HT-29 (cell line): ENCODE measurements at places on chromosomes 7 and 10. TPM values are rescaled to one million over a fixed set of nuclear protein-coding genes. Genes with fewer than 3 reads are reported as not detected.

DNA sequence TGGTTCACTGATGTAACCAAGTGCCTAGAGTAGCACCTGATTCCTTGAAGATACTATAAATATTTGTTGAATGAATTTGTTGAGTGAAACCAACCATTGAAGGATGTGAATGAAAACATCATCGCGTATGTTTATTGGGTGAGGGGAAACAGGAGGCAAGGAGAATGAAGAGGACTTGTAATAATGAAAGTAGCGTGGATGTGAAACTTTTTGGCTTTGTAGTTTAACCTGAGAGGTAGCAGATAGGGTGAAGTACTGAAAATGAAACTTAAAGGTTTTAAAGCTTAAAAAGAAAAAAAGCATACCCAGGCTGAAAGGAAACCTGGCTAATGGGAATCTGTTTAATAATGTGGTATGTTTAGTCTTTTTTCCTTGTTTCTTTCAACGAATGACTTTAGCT, 5.2 kb downstream of the CCNY start:
- no peak for DNase-seq

DNA sequence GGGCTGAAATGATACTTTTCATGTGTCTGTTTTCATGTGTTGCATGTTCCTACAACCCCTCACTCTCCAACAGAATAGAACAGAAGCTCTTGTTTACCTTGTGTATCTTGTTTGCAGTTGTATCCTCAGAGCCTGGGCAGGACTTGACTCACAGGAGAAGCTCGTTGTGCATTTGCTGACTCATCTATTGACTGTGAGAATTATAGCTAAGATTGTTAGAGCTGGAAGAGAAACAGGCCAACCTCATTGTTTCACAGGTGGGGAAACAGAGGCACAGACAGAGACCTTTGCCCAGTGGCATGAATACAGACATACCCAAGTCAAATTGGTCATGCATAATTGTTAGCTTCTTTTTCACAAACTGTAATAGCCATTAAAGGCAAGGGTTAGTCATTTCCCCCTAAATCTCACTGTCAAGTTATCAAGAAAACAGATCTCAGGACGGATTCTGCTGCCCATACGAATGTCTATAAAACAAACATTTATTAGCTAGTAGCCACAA, 4.6 kb upstream of the TSPAN15 start:
- peak; percentile 82 for DNase-seq

DNA sequence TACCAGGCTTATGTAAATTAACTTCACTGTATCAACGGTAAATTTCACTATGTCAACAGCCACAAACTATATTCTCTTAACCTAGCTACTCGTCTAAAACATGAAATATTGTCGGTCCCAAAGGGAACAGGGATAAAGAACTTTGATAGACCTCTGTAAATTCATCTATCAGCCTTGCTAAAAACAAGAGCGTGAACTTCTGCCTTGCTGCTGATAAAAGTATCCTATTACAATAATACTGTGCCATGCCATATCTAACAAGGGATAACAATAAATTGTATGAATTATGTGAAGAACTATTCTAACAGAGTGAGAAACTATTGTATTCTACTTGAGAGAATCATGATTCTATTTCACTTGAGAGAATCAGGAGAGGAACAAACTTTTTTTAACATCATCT, 117.2 kb downstream of the CNOT4 start:
- no peak for DNase-seq

DNA sequence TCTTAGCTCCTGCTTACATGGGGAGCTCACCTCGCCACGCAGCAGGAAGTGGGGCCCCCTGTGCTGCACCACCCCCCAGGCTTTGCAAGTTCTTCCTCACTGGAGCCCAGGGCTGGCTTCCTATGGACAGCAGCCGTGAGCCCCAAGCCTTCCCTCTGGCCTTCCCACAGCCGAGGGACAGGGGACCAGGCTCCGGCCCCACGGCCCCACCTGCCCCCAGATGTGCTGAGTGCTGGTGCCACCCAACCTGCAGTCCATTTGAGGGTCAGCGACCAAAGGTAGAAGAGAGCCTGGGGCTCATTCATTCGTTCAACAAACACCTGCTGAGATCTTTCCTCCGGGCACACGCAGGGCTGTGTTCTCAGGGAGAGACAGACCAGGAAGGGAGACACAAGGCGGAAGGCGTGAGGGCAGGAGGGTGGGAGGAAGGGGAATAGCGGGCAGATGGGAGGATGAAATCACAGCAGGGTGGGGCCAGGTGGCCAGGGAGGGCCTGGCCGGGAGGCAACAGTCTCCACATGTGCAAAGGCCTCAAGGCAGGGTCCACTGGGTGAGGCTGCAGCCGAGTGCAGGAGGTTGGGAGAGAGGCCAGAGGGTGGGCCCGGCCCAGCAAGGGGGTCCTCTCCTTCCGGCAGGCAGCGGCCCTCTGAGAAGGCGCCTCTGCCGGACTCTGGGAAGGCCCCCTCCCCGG, 100.1 kb downstream of the FOXL3 start:
- no peak for DNase-seq

- DNase-seq = peak; percentile 50
Measured at GRCh38 chr10:127983344-127984100, 76.6 kb downstream of the PTPRE start.

DNA sequence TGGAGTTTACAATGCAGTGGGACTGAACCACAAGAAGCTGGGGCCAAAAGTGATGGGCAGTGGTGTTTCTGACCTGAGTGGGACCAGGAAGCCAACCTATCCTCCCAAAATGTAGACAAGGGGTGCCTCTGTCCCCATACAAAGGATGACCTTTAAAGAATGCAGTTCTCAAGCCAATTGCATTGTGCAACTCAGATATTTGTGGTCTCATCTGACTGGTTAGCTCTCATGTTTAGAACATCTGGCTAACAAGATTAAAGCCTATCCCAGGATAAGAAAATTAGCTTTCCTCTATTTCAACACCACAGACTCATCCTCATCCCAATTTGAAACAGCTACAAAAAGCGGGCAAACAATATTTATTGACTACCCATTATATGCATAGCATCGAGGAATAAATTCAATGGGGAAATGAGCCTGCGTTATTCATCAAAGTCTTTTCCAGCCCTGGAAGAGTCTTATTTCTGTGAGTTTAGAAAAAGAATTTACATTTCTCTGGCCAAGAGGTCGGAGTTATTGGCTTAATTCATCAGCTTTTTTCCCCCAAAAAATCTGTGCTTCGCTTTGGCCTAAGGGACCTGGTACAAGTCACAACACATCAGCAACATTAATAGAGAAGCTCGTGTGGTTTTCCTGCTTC, 26.7 kb downstream of the ELMO1 start:
- no peak for DNase-seq

DNA sequence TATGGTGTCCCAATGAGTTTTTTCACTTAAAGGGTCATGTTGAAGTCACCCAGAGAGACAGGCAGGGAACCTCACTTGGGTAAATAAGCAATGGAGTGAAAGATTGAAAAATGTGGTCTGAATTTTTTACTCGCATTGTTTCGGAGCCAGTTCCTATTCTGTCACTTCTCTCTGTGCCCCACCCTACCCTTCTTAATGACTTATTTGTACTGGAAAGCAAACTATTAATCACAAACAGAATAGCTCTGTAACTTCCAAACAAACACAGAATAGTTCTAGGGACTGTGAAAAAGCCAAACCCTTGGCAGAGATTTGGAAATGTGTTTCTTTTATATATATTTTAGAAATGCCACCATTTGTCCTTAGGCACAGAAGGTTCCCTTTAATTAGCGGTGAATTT, 76.0 kb downstream of the LRMDA start:
- no peak for DNase-seq

DNA sequence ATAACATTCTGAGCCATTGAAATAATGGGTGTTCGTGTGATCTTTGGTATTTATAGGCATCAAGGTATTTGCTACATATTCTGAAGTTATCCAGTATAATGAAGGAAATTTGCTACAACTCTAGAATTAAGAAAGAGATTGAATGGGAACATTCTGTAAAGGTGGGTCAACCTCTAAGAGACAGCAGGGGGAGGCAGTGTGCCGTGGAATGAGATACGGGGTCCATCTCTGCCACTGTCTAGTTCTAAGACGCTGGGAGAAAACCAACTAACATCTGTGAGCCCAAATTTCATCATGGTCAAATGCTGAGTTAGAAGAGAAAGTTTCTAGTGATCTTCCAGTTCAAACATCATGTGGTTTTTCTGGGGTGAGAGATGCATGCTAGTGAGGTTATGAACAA, 368.9 kb downstream of the SORCS1 start:
- peak; percentile 34 for DNase-seq

GRCh38 chr10:20746856-20747255, 150.3 kb downstream of the NEBL start:
- no peak for DNase-seq

DNA sequence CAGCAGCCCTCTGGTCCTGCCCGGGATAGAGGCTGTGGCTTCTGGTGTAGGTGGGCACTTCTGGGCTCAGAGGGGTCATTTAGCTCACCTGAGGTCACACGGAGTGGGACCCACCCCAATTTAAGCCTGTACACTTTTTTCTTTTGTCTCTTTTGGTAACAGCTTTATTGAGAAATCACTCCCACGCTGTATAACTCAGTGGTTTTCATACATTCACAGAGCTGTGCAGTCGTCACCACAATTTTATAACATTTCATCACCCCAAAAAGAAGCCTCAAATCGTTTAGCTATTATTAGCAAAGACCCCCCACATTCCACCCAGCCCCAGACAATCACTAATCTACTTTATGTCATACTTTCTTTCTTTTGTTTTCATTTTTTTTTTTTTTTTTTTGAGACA, 62.3 kb downstream of the LHPP start:
- DNase-seq = no peak

DNA sequence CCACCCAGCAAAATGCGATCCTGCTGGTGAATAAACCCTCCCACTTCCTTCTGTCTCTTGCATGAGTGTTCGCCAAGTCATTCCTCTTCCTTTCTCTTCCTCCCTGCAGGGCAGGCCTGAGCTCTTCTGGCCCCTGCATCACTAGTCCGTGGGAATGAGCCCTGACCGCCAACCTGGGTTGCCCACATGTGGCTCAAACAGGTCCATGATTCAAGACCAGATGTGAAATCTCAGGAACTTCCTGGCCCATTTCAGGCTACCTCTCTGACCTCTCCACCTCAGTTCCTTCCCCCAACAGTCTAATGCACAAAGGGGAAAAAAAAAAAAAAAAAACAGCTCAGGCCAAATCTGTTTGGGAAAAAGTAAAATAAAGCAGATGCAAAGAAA, 5.4 kb upstream of the YWHAG start:
- DNase-seq = no peak

GRCh38 chr10:114566064-114566463, 92.0 kb downstream of the ABLIM1 start:
- DNase-seq = no peak

GRCh38 chr10:123102673-123103072, 33.1 kb upstream of the HMX3 start:
- DNase-seq = no peak

GRCh38 chr10:25895856-25896255, 38.2 kb upstream of the MYO3A start:
- DNase-seq = no peak

DNA sequence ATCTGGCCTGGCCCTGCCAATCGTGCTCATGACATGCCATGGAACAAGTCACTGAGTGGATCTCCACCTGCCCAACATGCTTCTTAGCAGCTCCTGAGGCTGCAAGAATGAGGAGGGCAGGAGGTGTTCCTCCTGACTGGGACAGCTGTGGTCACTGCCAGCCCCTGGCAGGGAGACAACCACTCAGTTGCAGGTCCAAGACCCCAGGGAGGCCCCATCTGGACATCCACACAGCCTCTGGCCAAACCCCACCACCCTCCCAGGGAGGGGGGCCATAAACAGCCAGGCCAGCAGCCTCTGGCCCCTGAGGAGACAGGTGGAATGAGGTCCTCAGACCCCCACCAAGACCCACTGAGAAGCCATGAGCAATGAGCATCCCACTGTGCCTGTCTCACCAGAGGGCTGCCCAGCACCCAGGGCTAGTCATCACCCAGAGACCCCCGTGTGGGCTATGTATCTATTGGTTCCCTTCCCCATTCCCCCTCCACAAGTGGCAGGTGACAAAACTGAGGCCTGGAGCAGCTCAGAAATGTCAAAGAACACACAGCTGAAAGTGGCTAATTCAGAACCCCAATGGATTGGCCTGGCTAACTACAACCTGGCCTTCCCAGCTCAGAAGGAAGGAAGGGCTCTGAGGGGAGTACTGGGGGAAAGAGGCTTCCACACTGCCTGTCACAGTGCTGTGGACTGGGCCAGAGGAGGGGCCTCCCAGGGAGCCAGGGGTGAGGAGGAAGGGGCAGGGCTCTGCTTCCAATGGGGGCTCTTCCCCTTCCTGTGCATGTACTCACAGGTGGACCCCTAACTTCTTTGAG, 3.0 kb downstream of the GPRIN2 start:
- no peak for DNase-seq

DNA sequence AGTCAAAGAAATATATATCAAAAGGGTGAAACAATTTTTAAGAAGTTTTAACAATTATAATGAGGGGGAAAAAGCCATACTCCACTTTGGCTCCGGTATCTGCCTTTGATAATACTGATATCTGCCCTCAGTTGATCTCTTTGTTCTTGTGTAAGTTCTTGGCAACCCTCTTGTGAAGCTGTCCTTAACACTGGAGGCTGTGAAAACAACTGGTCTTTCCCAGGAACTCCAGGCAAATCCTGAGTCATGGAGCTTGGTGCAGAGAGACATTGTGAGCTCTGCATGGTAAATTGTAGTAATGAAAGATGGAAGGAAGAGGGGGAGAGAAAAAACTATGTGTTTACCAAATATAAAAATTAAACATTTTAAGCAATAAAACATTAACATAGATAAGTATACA, 11.9 kb upstream of the ERVW-1 start:
- no peak for DNase-seq

GRCh38 chr10:72272689-72273409, 875 bp upstream of the DDIT4 start:
- DNase-seq = peak; percentile 88

DNA sequence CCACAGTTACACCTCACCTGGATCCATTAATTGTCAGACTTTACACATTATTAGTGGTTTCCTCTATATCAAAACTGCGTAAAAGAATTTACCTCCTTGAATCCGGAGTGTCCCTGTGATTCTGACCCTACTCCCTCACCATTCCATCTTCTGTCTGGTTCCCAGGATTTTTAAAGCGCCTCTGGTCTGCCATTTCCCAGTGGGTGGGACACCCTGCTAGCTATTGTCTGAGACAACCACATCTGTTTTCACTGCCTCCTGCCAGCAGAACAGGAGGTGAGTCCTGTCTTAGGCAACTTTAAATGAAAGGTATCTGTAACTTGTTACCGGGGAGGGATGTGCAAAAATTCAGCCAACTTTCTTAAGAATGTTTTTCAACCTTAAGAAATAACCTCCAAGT, 2.3 kb downstream of the MACROH2A2 start:
- no peak for DNase-seq

TRPV5 gene
- 0.18 TPM in 1 of 2 replicates, not detected in the other for total RNA-seq

UPK3B gene
- total RNA-seq = 96.8 and 102 TPM in 2 replicates

FRMD4A gene
- total RNA-seq = not detected in 2 replicates

ZNF239 gene
- 10.9 and 12.8 TPM in 2 replicates for total RNA-seq

ATG9B gene
- total RNA-seq = 0.47 and 1.0 TPM in 2 replicates

HOXA1 gene
- 2.0 and 3.9 TPM in 2 replicates for total RNA-seq

FKBP6 gene
- not detected in 2 replicates for total RNA-seq

SPDYE2B gene
- total RNA-seq = not detected in 2 replicates

C10orf105 gene
- total RNA-seq = 0.20 TPM in 1 of 2 replicates, not detected in the other
